Caudate nucleus (tissue), 63 donors: ENCODE measurements at places on chromosomes 13 and 19.

- DNase-seq = no peak
Measured at GRCh38 chr19:772730-773436, 22.0 kb downstream of the MISP start.

- no peak for DNase-seq
Measured at GRCh38 chr19:13902993-13903555, 2.8 kb downstream of the BRME1 start.

- no peak for DNase-seq
Measured at GRCh38 chr13:37942929-37943328, 73.4 kb upstream of the TRPC4 start.

DNA sequence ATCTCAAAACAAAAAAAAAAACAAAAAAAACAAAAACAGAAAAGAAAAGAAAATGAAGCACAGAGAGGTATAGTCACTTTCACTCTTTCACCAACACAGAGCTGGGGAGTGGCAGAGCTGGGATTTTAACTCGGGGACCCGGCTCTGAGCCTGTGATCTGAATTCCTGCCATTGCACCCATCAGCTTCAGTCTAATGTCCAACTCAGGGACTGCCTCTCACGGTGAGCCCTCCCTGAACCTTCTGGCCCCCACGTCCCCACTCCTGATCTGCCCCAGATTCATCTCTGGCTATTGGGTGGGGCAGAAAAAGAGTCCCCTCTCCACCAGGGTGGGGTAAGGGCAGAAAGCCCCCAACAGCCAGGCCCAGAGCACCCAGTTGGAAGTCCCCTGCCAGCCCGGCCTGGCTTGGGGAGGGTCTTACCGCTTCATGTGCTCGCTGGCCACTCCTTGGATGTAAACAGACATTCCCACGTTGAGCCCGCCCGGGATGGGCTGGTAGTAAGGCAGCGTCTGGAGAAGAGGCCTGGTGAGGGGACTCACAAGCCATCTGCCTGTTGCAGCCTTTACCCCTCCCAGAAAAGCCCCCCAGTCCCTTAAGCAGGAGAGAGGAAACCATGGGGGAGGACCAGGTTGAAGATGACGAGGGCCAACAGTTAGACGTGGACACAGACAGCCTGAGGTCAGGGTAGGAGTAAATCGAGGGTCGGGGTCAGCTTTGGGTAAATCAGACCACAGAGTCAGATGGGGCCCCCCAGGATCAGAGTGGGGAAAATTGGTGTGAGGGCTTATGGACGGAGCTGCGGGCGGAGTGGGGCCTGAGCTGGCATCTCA is 520 bp downstream of the LGALS4 start:
- DNase-seq = no peak

- no peak for DNase-seq
Measured at GRCh38 chr13:32525766-32526165, 12.8 kb downstream of the N4BP2L2 start.

DNA sequence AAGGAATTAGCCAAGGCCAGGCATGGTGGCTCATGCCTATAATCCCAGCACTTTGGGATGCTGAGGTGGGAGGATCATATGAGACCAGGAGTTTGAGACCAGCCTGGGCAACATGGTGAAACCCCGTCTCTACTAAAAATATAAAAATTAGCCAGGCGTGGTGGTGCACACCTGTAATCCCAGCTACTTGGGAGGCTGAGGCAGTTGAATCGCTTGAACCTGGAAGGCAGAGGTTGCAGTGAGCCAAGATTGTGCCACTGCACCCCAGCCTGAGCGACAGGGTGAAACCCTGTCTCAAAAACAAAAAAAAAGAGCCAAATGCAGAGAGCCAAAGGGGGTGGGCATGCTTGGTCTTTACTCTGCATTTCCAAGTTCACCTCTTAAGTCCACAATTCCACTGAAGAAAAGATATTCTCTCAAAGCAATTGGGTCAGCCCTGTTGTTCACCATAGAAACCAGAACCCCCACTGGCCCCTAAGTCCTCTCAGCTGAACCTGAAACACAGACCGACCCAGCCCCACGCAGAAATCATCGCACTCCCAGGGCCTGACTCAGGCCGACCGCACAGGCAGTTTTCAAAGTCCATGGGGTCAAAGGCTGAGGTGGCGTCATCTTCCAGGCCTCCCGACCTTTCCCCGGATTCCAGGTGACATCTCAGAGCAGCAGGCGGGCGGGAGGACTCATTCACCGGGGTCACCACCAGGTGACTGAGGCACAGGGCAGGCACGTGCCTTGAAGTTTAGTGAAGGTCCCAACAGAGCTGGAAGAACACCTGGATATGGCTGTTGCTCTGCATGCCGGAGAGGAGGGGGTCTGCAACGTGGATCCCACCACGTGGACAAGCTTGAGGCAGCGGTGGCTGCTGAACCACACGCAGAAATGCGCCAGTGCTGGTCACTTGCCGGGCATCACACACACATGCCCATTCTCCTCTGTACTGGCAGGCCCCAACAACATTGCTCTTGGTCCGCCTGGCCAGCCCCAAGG is 33.1 kb downstream of the SLC25A42 start:
- no peak for DNase-seq

DNA sequence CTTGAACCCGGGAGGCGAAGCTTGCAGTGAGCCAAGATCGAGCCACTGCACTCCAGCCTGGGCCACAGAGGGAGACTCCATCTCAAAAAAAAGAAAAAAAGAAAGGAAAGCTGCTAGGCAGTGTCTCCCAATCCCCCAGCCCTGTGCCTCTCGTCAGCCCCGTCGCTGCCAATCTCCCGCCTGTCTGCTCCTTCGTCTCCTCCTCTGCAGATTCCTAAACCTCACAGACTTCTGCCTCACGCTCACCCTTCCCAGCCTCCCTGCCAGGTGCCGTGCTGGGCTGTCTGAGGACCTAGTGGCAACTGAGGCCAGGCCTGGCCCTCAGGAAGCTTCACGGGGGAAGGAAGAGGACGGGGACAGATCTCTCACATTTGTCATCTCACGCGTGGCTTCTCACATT is 21.5 kb downstream of the DPF1 start:
- DNase-seq = peak; percentile 43

- no peak for DNase-seq
Measured at GRCh38 chr19:2428321-2428690, 920 bp upstream of the TIMM13 start.

DNA sequence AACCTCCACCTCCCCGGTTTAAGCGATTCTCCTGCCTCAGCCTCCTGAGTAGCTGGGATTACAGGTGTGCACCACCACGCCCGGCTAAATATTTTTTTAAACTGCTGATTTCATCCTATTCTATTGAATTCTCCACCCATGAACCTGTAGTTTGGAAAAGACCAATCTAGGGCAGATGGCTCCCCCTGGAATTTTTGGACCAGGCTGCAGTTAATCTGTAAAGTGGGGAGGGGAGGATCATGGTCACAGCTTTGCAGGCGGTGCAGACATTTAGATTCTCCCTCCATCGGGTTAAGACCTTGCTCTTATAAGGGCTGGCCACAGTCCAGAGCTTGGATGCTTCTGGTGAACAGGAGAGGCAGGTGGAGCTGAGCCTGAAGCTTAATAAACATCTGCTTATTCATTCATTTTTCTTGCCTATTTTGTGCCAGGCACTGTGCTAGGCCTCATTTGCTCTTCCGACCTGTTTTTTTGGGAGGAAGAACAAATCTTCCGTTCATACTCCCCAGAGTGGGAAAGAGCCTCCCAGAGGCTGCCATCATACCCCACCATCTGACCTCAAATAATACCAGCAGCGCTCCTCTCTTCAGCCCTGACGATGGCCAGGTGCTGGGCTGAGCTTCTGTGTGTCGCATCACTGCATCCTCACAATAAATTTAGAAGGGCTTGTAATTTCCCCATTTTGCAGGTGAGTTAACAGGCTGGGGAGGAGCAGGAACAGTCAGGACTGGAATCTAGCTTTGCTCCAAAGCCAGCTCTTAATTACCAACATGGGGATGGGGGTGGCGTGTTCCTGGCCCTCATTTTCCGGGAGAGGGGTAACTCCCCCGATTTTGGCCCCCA is 902 bp upstream of the CCDC106 start:
- DNase-seq = no peak

GRCh38 chr19:46759817-46760333 is 13.6 kb upstream of the STRN4 start:
- DNase-seq = no peak

GRCh38 chr13:29131159-29131558 is 311.0 kb downstream of the MTUS2 start:
- no peak for DNase-seq

DNA sequence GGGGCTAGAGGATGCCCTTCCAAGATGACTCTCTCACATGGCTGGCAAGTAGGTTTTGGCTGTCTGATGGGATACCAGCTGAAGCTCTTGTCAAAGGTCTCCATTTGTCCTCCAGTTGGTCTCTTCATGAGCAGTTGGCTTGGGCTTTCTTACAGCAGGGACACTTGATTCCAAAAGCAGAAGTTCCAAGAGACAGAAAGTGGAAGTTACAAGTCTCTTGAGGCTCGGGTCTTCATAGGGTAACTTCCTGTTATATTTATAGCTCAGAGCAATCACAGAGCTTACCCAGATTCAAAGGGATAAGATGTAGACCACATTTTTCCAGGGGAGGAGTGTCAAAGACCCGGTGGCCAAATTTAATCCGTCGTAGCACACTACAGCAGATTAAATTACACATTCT is 440.0 kb downstream of the RFC3 start:
- no peak for DNase-seq
